GM19239 (cell line): ENCODE measurements at places on chromosomes 2 and 18.
A peak's percentile ranks its signal among the peaks of the same experiment; 100 is the strongest.

- no peak for DNase-seq
These were observed 93.6 kb downstream of the MTCL1 start for GRCh38 chr18:8799001-8799400.

GRCh38 chr18:7417727-7418126 is 149.4 kb upstream of the PTPRM start:
- no peak for DNase-seq

- DNase-seq: no peak
These were observed 66.5 kb downstream of the ABI2 start for GRCh38 chr2:203394519-203395227.

DNA sequence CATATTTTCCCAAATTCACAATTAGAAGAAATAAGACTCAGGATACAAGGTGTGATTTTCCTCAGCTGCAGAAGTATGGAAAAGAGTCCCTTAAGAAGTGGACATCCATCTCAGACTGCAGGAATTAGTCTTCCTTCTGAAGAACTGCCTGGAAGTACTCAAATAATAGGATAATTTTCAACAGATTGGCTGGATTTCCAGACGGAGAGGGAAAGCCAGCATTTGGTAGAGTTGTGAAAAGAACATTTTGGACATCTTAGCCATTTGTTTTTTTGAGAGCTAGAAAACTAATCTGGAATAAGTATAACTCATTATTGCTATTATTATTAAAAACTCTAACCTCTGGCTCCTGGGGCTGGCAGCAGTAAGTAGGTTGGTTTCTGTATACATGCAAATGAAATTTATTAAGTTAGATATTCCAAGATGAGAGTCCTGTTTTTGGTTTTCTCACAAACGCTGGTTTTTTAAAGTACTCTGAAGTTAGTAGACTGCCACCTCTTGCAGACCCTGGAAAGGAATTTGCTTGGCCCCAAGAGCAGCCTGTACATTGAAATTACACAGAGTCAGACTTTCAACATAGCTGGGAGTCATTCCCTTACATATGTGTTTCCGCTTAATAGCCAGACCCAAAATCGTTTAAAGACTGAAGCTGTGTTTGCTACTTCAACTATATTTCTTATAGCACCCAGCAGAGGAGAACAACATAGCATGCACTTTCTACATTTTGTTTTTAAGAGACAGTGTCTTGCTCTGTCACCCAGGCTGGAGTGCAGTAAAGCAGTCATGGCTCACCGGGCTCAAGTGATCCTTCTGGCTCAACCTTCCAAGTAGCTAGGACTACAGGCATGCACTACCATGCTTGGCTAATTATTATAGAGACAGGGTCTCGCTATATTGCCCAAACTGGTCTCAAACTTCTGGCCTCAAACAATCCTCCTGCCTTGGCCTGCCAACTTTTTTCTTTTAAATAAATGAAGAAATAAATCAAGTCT is 142.4 kb downstream of the THADA start:
- no peak for DNase-seq

- peak; percentile 63 for DNase-seq
These were observed 9.1 kb upstream of the ARID5A start for GRCh38 chr2:96527286-96528005.

DNA sequence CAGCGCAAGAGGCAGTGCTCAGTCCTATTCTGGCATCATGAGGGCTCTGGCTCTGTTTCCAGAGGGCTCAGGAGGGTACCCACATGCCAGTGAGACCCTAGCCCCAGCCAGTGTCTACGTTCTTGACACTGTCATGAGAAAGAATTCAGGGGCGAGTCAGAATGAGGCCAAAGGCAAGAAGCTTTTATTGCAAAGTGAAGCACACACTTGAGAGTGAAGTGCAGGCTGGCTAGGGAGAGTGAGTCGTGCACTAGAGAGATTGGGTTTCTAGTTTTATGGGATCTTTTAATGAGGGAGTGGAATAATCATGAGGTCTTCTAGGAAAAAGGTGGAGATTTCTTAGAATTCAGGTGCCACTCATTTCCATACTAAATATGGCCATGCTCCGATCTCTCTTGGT is 164.1 kb downstream of the DCDC2C start:
- no peak for DNase-seq

GRCh38 chr2:158395166-158395565 is 61.4 kb downstream of the CCDC148 start:
- DNase-seq: no peak

DNA sequence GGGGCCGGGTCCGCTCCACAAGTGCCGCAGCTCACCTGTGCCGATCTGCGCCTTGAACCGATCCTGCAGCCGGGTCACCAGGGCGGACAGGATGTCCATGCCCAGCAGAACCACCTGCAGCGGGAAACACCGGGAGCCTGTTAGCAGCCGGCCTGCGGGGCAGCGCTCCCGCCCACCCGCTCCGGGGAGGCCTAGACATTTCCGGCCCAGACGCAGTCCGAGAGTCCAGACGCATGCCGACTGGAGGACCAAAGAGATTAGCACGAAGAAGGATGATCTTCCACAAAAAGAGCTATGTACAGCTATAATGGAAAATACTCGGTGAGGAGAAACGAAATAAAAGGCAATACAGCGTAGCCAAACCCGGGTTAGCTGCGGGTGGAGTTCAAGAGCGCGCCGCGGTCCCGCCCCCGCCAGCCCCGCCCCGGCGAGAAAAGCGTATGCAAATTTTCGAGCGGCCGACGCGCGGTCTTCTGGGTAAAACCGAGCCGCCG is 421 bp upstream of the RNU4ATAC start:
- DNase-seq: peak; percentile 46

GRCh38 chr2:1581965-1582625 is 162.2 kb downstream of the PXDN start:
- no peak for DNase-seq

DNA sequence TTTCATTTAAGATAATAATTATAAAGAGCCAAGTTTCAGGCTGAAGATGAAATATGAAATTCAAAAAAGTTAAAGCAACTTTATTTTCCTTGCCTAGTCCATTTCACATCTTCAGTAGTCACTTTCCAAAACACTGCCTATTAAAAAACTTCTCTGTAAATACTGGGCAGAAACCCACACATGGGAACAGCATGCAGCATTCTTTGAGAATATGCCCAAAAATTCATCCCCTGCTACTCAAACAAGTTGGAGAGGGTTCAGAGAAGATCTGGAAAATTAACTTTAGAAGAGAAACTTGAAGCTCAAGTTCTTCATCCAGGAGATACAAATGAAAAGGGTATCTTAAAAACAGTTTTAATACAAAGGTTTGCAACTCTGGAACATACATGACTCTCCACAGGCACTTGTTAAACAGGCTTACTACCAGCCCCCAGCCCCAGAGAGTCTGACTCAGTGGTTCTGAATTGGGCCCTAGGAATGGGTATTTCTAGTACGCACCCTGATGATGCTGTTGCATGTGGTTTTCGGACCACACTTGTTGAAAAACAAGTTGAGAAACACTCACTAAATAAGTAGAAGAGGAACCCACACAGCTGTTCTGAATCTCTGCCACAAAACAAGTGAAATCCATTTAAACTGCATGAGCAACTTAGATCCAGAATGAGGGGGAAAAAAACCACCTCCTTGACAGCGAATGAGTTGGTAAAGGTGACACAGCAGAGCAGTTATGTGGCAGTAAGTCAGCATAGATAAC is 329.1 kb downstream of the SATB2 start:
- no peak for DNase-seq
